SK-MEL-5 (cell line): ENCODE measurements at places on chromosomes 5 and 9. TPM values are rescaled to one million over a fixed set of nuclear protein-coding genes. Genes with fewer than 3 reads are reported as not detected.

GRCh38 chr9:98536542-98537173 is 172.1 kb downstream of the GABBR2 start:
- DNase-seq, result peak; percentile 65

DNA sequence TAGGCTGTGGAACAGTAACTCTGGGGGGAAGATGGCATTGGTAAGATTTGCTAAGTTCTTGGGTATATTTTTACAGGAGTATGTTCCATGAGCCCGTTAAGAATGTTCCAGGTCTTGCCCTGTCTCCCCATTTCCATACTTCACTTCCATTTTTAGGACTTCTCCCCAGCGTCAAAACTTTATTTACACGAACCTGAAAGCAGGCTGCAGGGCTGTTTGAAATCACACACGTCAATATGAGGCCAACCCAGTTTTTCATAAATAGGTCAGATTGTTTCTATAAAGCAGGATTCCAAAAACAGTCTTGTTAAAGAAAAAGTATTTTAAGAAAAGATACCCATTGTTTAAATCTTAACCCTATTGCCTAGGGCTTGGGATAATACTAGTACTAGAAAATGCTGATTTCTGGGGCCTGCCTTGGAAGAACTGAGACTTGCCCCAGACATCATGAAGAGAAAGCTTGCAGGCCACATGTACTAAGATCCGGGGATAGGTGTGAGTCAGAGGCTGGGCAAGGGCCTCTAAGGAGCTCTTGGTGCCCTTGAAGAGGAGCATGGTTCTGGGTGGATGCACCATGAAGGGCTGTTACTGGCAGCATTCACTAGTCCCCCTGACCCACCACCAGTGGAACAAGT is 24.2 kb downstream of the TRIO start:
- peak; percentile 65 for DNase-seq

GRCh38 chr9:110140276-110140675 is 67.7 kb downstream of the C9orf152 start:
- peak; percentile 28 for DNase-seq

DNA sequence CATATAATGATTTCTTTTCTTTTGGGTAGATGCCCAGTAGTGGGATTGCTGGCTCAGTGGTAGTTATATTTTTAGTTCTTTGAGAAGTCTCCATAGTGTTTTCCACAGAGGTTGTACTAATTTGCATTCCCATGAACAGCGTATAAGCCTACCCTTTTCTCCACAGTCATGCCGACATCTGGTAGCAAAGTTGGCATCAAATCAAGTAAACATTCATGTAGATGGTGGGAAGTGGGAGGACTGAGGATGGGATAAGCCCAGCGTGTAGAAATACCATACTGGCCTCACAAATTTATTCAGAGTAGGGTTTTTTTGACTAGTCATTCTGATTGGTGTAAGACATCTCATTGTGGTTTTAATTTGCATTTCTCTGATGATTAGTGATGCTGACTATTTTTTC is 115.4 kb downstream of the EGFLAM start:
- no peak for DNase-seq

- DNase-seq, result peak; percentile 55
These were observed 32.3 kb downstream of the ERP44 start for GRCh38 chr9:100066539-100066938.

- no peak for DNase-seq
These were observed 24.1 kb downstream of the CDK5RAP2 start for GRCh38 chr9:120555839-120556238.

GRCh38 chr9:28001096-28001495 is 427.8 kb upstream of the C9orf72 start:
- no peak for DNase-seq

DNA sequence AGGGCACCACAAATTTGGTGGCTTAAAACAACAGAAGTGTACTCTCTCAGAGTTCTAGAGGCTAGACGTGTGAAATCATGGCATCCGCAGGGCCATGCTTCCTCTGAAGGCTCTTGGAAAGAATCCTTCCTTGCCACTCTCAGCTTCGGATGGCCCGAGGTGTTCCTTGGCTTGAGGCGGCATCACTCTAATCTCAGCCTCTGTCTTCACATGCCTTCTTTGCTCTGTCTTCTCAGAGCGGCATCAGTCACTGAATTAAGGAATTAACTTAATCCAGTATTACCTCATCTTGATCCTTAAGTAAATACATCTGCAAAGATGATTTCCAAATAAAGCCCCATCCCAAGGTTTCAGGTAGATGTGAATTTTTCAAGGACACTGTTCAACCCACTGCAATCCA is 211.1 kb upstream of the TRIM32 start:
- no peak for DNase-seq

- no peak for DNase-seq
These were observed 19.0 kb upstream of the SMAD5 start for GRCh38 chr5:136113606-136114005.

DNA sequence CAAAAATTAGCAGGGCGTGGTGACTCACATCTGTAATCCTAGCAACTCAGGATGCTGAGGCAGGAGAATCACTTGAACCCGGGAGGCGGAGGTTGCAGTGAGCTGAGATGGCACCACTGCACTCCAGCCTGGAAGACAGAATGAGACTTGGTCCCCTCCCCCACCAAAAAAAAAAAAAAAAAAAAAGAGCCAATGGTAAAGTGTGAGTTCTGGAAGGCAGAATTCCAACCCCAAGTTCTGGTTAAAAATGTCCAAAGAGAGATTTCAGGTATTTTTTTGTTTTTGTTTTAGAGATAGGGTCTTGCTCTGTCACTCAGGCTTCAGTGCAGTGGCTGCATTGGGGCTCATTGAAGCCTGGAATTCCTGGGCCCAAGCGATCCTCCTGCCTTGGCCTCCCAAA is 1.6 kb upstream of the SET start:
- DNase-seq, result no peak

DNA sequence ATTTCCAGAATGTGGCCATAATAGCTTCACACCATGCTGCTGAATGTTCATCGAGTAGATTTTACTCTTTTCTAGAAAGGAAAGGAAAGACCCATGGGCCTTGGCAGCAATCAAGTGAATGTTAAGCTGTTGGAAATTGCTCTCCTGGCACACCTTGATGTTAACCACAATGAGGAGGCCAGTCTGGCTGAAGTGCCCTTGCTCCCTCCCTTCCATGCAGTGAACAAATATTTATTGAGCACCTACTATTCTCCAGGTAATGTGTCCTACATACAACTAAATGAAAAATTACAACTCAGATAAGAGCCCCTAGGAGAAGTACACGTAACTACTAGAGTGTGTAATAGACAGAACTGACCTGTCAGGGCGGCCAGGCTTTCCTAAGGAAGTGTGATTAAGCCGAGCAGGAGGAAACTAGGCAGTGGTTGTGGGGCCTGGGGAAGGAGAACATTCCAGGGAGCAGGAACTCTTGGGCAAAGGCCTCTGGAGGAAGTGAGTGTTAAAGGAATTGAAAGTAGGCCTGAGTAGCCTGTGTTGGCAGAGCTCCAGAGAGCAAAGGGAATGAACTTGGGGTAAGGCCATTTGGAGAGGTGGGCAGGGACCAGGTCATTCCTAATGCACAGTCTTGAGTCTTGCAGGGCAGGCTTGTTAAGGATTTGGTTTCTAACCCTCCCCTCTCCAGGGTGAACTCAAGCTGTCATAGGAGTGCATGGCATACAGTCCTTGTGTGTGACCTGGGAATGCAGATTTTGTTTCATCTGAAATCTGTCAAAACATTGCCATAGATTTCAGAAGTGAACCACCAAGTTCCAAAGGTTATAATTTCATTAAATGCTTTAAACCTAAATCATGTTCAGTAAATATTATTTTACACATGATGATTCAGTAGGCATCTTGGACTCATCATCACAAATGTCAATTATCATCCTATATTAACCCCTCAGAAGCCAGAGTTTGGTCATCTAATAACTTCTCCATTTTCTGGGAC is 9.0 kb upstream of the ZSWIM6 start:
- no peak for DNase-seq

GRCh38 chr5:134494780-134495179 is 30.7 kb upstream of the JADE2 start:
- no peak for DNase-seq

- DNase-seq, result peak; percentile 56
These were observed at the start of gene MGAT4B for GRCh38 chr5:179806250-179807048. Gene MGAT4B, minus strand, starts transcription at chr5:179806866. Its CDS starts 283 bp downstream, at chr5:179806583.

DNA sequence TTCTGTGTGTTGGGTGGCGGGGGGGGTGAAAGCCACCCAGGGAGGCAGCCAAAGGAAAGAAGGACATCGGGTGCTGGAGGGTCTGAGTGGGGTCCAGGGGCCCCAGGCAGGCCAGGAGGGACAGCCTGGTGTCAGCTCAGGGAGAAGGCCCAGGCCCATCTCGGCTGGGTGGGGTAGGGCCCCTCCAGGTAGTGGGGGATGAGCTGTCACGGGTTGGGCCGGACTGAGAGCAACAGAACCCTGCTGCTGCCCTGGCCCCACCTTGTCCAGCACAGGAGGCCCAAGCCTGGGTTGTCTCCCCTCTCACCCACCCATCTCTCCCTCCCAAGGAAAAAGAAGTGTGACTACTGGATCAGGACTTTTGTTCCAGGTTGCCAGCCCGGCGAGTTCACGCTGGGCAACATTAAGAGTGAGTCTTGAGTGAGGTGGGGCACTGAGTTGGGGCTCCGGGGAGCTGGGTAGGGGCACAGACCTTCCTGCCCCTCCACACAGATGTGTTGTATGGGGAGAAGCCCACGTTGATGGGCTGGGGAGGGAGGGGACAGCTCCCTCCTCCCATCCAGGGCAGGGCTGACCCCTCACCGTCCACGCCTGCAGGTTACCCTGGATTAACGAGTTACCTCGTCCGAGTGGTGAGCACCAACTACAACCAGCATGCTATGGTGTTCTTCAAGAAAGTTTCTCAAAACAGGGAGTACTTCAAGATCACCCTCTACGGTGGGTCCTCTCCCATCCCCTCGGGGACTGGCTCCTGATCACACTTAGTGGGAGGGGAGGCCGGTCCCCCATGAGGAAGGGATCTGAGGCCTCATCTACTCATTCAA is 2.3 kb downstream of the LCN2 start:
- no peak for DNase-seq

- DNase-seq, result no peak
These were observed 2.6 kb downstream of the CFAP90 start for GRCh38 chr5:7848296-7848695.

Gene TRIO
- total RNA-seq, result 150 and 176 TPM in 2 replicates

Gene PDE6A
- 0.08 and 0.26 TPM in 2 replicates for total RNA-seq

Gene GFI1B
- 0.05 and 0.74 TPM in 2 replicates for total RNA-seq

Gene FRMPD1
- 0.11 TPM in 1 of 2 replicates, not detected in the other for total RNA-seq

Gene OTP
- not detected in 2 replicates for total RNA-seq

Gene PROB1
- 0.03 and 0.19 TPM in 2 replicates for total RNA-seq

Gene ARL10
- total RNA-seq, result 0.03 and 0.05 TPM in 2 replicates

Gene SERF1A
- 6.6 and 10.0 TPM in 2 replicates for total RNA-seq

Gene SLC36A2
- not detected in 2 replicates for total RNA-seq

Gene FAM163B
- total RNA-seq, result not detected in 2 replicates

Gene WDR38
- total RNA-seq, result not detected in 2 replicates

Gene SLC44A1
- 140 and 141 TPM in 2 replicates for total RNA-seq
